ENCODE measurements at places on chromosomes 5 and 9. TPM values are rescaled to one million over a fixed set of nuclear protein-coding genes. Genes with fewer than 3 reads are reported as not detected.

NXNL2 gene
- 0.77 TPM for total RNA-seq

NR5A1 gene
- total RNA-seq, result not detected

NREP gene
- 19.7 TPM for total RNA-seq

SHB gene
- total RNA-seq, result 11.5 TPM

TEK gene
- total RNA-seq, result 15.6 TPM

EGFL7 gene
- total RNA-seq, result 8.7 TPM

Measured in bronchial smooth muscle cell (primary cell).